ENCODE measurements at places on chromosomes 11 and 22.

- DNase-seq: no peak
These were observed 5.2 kb upstream of the MB start for GRCh38 chr22:35622191-35622913.

DNA sequence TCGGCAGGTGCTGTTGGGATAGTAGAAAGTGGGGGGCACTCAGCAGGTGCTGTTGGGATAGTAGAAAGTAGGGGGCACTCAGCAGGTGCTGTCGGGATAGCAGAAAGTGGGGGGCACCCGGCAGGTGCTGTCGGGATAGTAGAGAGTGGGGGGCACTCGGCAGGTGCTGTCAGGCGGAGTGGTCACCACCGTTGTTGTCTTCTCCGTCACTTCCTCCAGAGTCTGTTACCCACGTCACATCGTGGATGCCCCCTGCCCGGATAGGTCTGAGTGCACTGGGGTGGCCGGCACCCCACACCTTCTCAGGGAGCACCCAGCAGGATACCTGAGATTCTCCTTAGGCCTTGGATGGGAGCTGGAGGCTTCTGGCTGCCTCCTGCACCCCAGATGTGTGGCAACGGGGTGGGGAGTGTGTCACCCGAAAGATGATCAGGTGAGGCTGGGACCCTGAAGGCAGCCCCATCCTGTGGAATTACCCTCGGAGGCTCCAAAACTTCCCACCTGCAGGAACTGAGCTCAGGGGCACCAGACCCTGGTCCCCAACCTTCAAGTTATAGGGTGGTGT lies 24.1 kb upstream of the KRTAP5-7 start:
- no peak for DNase-seq

DNA sequence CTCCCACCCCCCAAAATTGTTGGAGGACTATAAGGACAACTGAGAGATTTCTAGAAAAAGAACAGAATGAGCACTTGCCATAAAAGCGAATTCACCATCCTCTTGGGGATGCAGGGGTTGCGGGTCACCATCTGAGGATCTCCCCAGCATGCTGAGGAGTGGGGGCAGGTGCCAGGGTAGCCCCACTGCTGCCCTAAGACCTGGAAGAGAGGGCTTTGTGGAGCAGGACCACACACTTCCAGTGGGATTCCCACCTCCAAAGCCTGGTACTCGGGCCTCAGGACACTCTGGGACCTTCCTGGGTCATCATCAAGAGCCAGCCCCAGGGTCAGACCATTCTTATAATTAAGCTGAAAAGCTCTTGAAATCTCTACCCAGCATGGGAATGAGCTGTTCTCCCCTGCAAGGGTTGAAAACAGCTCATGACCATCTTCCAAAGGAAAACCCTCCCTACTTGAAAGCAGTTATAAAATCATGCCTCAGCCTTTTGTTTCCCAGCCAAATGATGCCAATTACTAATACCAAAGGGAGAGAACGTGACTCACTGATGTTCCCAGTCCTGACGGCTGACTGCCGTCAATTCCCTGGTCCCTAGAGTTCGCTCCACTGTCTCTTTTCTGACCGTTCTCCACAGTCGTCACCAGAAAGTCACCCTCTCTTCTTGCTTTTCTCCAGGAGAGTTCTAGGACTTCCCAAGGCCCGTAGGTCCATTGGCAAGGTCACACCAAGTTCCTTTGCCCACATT lies 76.8 kb upstream of the CREB3L1 start:
- DNase-seq: no peak

DNA sequence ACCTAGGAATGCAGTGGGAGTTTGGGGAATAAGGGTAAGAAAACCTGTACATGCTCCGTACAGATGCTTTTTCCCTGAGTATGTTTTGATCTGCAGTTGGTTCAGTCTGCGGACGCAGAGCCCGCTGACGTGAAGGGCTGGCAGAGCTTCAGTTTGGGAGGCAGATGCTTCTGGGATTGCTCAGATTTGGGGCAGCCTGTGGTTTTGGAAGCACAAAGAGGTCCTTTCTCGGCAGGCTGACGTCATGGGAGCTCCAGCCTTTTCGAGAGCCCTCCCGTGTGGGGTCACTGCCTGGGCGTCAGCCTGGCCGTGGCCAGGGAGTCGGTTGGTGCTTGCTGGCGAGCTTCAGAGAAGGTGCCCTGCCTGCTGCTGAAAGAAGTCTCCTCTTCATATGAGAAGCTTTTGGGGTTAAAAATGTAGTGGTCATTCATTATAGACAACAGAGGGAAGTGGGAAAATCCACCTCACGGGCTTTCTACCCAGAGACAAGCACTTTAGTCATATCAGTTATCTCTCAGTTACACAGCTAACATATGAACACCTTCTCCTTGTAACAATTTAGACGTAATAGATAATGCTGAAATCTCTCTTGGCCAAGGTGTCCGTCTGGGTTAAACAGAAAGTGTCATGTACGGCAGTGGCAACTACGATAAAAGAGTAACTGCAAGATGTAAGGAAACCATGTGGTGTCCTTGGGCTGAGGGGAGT lies 26.8 kb downstream of the TPCN2 start:
- no peak for DNase-seq

GRCh38 chr11:26958702-26959049 lies 35.2 kb upstream of the FIBIN start:
- no peak for DNase-seq

All from stimulated activated CD4-positive, alpha-beta T cell treated with anti-CD3 and anti-CD28 coated beads, Interleukin-1b, Interleukin-23, amount 100 ng/mL, for 1 hour (primary cell).